ENCODE measurements at places on chromosomes 4 and X.

GRCh38 chr4:38155589-38156294 is 195.5 kb downstream of the PTTG2 start:
- no peaks in the 10 kb centered on the region for H3K27me3 ChIP-seq
- no peak overlapping the region for H3K4me3 ChIP-seq
- no peak overlapping the region for H3K27ac ChIP-seq

DNA sequence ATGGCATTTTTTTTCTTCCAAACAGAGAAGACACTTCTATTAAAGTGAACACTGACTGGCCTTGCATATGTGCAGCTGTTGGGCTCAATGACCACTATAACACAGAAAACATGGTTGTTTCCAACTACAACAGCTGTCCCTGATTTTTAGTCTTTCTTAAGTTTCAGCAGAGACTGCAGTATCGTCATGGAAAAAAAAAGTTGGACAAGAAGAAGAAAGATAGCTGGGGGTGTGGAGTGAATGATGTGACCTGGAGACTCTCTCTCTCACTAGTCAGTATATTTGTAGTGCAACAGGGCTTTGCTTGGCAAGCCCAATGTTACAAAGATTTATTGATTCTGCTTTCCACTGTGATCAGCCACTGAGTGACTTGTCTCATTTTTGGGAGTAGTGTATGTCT is 29.5 kb upstream of the C4orf54 start:
- no peak for DNase-seq
- no peaks in the 10 kb centered on the region for H3K36me3 ChIP-seq
- no peak overlapping the region for H3K4me3 ChIP-seq
- H3K27ac ChIP-seq, result no peak overlapping the region

- H3K4me1 ChIP-seq, result no peaks in the 10 kb centered on the region
- no peak for DNase-seq
- H3K27ac ChIP-seq, result no peak overlapping the region
- H3K27me3 ChIP-seq, result no peaks in the 10 kb centered on the region
- no peaks in the 10 kb centered on the region for H3K36me3 ChIP-seq
These were observed 93.4 kb upstream of the MAMLD1 start for GRCh38 chrX:150269605-150270254.

GRCh38 chrX:153641627-153642026 is 5.4 kb upstream of the DUSP9 start:
- peaks cover 21% of the 10 kb centered on the region for H3K4me1 ChIP-seq
- no peaks in the 10 kb centered on the region for H3K36me3 ChIP-seq
- no peak overlapping the region for H3K27ac ChIP-seq
- H3K27me3 ChIP-seq, result peaks cover 36% of the 10 kb centered on the region

DNA sequence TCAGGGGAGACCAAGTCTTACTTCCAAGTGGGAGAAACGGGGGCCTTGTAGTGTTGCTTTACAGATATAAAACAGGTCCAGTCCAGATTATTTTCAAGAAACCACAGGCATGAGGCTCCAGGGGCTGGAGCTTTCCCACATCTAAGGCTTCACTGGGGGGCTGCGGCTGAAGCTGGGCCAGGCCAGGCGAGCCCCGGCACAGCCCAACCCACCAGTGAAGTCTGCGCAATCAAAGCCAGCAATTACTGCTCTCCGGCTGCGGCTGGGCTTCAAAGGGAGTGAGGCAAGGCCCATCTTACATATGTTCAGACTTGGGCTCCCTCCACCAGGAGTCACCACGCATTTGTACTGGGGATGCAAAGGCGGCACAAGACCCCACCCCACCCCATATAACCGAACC is 61.7 kb downstream of the HADH start:
- no peak overlapping the region for H3K27ac ChIP-seq
- peaks cover 78% of the 10 kb centered on the region for H3K36me3 ChIP-seq
- H3K4me3 ChIP-seq, result no peak overlapping the region
- no peak for DNase-seq

GRCh38 chr4:151184523-151185458 is 85.4 kb downstream of the RPS3A start:
- no peak for DNase-seq
- H3K27ac ChIP-seq, result no peak overlapping the region
- no peak overlapping the region for H3K4me3 ChIP-seq
- H3K4me1 ChIP-seq, result no peaks in the 10 kb centered on the region
- no peaks in the 10 kb centered on the region for H3K27me3 ChIP-seq
- H3K36me3 ChIP-seq, result no peaks in the 10 kb centered on the region

DNA sequence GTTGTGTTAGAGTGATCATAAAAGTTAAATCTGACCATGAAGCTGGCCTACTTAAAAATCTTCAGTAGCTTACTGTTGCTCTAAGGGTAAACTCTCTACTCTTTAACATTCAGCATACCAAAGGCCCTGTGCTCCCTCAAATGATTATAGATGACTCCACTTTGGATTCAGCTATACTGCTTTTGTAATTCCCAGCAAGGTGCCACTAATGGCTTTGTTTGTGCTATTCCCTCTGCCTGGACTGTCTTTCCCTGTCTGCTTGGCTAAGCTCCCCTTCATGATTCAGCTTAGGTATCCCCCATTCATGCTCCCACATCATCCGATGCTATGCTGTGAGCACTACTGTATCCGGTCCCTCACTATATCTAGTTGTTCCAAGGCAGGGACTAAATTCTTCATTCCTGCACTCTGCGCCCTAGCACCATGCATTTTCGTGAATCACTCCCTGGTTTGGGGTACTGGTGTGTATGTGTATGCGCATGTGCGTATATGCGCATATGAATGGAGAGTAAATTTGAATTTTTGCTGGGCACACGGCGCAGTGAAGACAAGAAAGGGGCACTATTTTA is 453 bp upstream of the PBDC1 start:
- peak overlapping the region; percentile 71 for H3K4me3 ChIP-seq
- no peak for DNase-seq
- peaks cover 19% of the 10 kb centered on the region for H3K4me1 ChIP-seq
- H3K27ac ChIP-seq, result peak overlapping the region; percentile 72

GRCh38 chrX:22662776-22663175 is 337.0 kb upstream of the DDX53 start:
- H3K27me3 ChIP-seq, result no peaks in the 10 kb centered on the region
- no peak overlapping the region for H3K27ac ChIP-seq
- H3K4me3 ChIP-seq, result no peak overlapping the region
- no peak for DNase-seq

GRCh38 chrX:105226499-105226898 is 6.0 kb upstream of the TEX13A start:
- no peak overlapping the region for H3K4me3 ChIP-seq
- H3K4me1 ChIP-seq, result no peaks in the 10 kb centered on the region
- no peak for DNase-seq
- no peaks in the 10 kb centered on the region for H3K36me3 ChIP-seq
- H3K27me3 ChIP-seq, result no peaks in the 10 kb centered on the region
- no peak overlapping the region for H3K27ac ChIP-seq

GRCh38 chrX:70117738-70118137 is 15.5 kb upstream of the IGBP1 start:
- no peak overlapping the region for H3K4me3 ChIP-seq
- H3K4me1 ChIP-seq, result no peaks in the 10 kb centered on the region
- H3K36me3 ChIP-seq, result no peaks in the 10 kb centered on the region

- H3K4me3 ChIP-seq, result no peak overlapping the region
- H3K36me3 ChIP-seq, result peaks cover 6% of the 10 kb centered on the region
- no peak for DNase-seq
- no peak overlapping the region for H3K27ac ChIP-seq
- no peaks in the 10 kb centered on the region for H3K27me3 ChIP-seq
- no peaks in the 10 kb centered on the region for H3K4me1 ChIP-seq
These were observed 105.5 kb downstream of the TMEM164 start for GRCh38 chrX:110108381-110108821.

GRCh38 chr4:54016504-54016903 is 47.9 kb downstream of the CHIC2 start:
- H3K4me1 ChIP-seq, result peaks cover 5% of the 10 kb centered on the region
- H3K27ac ChIP-seq, result no peak overlapping the region
- no peaks in the 10 kb centered on the region for H3K27me3 ChIP-seq
- DNase-seq, result no peak

- no peaks in the 10 kb centered on the region for H3K27me3 ChIP-seq
- no peak overlapping the region for H3K4me3 ChIP-seq
- no peaks in the 10 kb centered on the region for H3K4me1 ChIP-seq
These were observed 468.5 kb downstream of the PDGFC start for GRCh38 chr4:156503119-156503518.

- H3K36me3 ChIP-seq, result no peaks in the 10 kb centered on the region
- H3K27ac ChIP-seq, result no peak within 1 kb of the TSS
- DNase-seq, result no peak
- H3K27me3 ChIP-seq, result peaks cover 21% of the 10 kb centered on the region
These were observed at the start of gene ZNF732 for GRCh38 chr4:304969-305680. ZNF732 (minus strand) TSS chr4:305474; CDS start chr4:305310, 164 bp downstream.

GRCh38 chr4:9691238-9692065 is 90.0 kb upstream of the DRD5 start:
- peak overlapping the region; percentile 67 for H3K27ac ChIP-seq
- H3K27me3 ChIP-seq, result no peaks in the 10 kb centered on the region
- H3K4me1 ChIP-seq, result peaks cover 8% of the 10 kb centered on the region
- DNase-seq, result peak; percentile 87
- no peaks in the 10 kb centered on the region for H3K36me3 ChIP-seq

- H3K4me3 ChIP-seq, result no peak overlapping the region
- no peaks in the 10 kb centered on the region for H3K36me3 ChIP-seq
- no peak for DNase-seq
- H3K27ac ChIP-seq, result no peak overlapping the region
- no peaks in the 10 kb centered on the region for H3K4me1 ChIP-seq
- H3K27me3 ChIP-seq, result no peaks in the 10 kb centered on the region
These were observed 58.1 kb upstream of the SMIM10 start for GRCh38 chrX:134932528-134933217.

DNA sequence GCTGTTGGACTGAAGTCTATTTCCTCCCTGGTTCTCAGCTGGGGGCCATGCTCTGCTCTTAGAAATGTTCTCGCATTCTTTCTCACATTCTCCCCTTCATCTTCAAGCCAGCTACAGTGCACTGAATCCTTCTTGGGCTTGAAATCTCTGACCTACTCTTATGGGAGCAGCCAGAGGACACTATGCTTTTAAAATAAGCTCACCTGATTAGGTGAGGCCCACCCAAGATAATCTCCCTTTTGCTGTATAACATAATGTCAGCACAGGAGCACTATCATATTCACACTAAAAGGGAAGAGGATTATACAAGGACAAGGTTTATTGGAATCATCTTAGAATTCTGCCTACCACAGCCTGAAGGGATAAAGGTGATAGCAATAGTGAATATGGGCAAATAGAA is 146.3 kb downstream of the ZNF674 start:
- no peak overlapping the region for H3K27ac ChIP-seq
- no peaks in the 10 kb centered on the region for H3K36me3 ChIP-seq
- H3K4me3 ChIP-seq, result no peak overlapping the region
- DNase-seq, result no peak
- H3K27me3 ChIP-seq, result no peaks in the 10 kb centered on the region
- H3K4me1 ChIP-seq, result no peaks in the 10 kb centered on the region

- DNase-seq, result no peak
- H3K4me3 ChIP-seq, result no peak overlapping the region
- no peaks in the 10 kb centered on the region for H3K4me1 ChIP-seq
- H3K36me3 ChIP-seq, result no peaks in the 10 kb centered on the region
- no peak overlapping the region for H3K27ac ChIP-seq
- no peaks in the 10 kb centered on the region for H3K27me3 ChIP-seq
These were observed 98.0 kb downstream of the TRAPPC11 start for GRCh38 chr4:183757060-183757459.

DNA sequence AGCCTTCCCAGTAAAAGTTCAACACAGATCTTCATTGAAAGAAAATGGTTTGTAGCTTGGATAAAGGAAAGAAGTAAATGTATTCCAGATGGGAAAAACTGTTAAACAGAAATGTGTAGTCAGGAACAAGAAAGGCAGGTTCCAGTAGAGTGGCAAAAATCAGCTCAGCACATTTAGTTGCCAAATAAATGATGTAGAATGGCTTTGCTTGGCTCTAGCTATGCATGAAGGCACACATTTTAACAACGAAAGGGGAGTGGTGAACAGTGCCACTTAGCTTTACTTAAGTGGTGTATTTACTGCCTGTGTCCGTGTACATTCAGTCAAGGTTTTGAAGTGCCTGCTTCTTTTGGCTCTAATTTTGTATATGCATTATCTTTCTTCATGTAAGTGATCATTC is 644.5 kb upstream of the ATOH1 start:
- no peaks in the 10 kb centered on the region for H3K4me1 ChIP-seq
- no peaks in the 10 kb centered on the region for H3K36me3 ChIP-seq
- no peaks in the 10 kb centered on the region for H3K27me3 ChIP-seq
- no peak overlapping the region for H3K27ac ChIP-seq
- H3K4me3 ChIP-seq, result no peak overlapping the region

DNA sequence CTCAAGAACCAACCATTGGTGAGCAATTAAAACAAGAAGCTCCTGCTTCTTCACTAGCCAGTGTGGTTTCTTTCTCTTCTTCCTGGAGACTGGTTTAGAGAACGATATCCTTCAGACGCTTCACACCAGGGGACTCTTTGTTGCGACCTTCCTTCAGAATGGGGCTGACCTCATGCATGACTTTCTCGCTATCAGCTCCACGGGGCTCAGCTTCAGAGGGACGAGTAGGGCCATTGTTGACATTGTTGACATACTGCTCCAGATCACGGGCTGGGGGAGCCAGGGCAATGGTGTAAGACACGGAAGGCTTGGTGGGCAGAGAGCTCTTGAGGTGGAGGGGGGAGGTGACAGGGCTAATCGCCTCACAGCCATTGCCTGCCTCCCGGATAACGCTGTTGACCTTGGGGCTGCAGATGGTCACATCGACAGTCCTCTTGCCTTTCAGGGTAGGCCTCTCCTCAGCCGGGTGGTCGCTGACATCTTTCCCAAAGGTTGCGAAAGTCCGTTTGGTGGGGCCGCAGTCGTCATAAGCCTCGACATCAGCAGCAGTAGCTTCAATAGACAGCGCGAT is 113.8 kb downstream of the PCDH19 start:
- no peak overlapping the region for H3K4me3 ChIP-seq
- no peaks in the 10 kb centered on the region for H3K27me3 ChIP-seq
- H3K4me1 ChIP-seq, result no peaks in the 10 kb centered on the region
- no peak for DNase-seq
- no peak overlapping the region for H3K27ac ChIP-seq
- no peaks in the 10 kb centered on the region for H3K36me3 ChIP-seq

- no peak overlapping the region for H3K27ac ChIP-seq
- no peak overlapping the region for H3K4me3 ChIP-seq
- DNase-seq, result no peak
- H3K36me3 ChIP-seq, result no peaks in the 10 kb centered on the region
- no peaks in the 10 kb centered on the region for H3K4me1 ChIP-seq
- H3K27me3 ChIP-seq, result no peaks in the 10 kb centered on the region
These were observed 103.0 kb upstream of the TAPT1 start for GRCh38 chr4:16329125-16329796.

All from CD4-positive, alpha-beta T cell (primary cell).